ENCODE measurements at places on chromosomes 3 and 15.

GRCh38 chr15:50064673-50065072 lies 54.4 kb downstream of the ATP8B4 start:
- no peak for DNase-seq

- DNase-seq: no peak
Observed at GRCh38 chr15:64808785-64809453, 16.5 kb downstream of the PIF1 start.

DNA sequence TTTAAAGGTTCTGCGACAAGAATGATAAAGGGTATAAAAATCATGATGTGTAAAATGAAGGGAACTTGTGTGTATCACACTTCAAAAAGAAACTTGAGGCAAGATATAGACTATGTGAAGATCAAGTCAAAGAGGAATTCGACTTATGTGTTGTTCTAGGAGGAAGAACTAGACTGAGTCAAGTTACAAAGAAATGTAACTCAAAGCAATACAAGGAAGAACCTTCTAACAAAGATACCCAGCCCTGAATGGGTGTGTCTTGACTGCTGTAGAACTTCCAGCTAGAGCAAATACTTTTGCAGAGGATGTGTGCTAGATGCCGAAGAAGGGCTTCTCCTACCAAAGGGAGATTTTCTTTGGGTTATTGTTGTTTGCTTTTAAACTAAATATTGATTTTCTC lies 2.4 kb downstream of the SLC49A4 start:
- DNase-seq: no peak

DNA sequence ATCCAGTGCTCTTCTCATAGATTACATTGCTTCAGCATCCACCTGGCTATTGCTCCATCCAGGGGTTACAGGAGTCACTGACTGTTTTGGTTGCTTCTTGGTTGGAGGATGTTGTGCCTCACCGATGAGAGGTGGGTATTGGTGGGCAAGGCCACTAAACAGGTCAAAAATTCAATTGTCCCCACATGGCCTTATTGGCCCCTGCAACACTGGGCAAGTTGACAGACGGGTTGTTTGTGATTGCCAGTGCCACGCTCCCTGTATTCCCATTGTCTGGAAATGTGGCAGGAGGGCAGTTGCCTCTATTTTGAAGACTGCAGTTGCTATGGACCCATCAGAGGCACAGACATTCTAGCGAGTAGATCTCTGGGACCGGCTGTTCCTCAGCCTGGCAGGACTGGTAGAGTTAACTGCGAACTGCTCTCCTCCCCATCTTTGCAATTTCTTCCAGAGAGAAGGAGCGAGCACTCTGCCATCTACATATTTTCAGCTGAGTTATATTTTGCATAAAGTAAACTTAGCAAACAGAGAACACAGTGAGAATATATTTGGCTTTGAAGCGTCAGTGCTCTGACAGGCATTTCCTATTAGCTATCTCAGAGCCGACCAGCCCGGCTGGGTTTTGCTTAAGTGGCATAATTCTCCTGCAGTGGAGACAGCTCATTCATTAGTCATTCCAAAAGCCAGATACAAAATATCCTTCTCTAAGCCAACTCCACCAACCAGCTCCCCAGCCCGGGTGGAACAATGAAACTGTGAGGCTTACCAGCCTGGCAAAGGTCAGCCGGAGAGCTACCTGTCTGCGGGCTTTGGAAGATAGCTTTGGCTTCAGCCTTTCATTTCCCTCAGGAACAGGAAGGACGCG lies 26.0 kb upstream of the MAGEF1 start:
- no peak for DNase-seq

- DNase-seq: no peak
Observed at GRCh38 chr3:33420966-33421365, 19.2 kb downstream of the UBP1 start.

- no peak for DNase-seq
Observed at GRCh38 chr15:58467121-58467721, 35.4 kb downstream of the LIPC start.
